ENCODE measurements at places on chromosomes 1 and 21.

DNA sequence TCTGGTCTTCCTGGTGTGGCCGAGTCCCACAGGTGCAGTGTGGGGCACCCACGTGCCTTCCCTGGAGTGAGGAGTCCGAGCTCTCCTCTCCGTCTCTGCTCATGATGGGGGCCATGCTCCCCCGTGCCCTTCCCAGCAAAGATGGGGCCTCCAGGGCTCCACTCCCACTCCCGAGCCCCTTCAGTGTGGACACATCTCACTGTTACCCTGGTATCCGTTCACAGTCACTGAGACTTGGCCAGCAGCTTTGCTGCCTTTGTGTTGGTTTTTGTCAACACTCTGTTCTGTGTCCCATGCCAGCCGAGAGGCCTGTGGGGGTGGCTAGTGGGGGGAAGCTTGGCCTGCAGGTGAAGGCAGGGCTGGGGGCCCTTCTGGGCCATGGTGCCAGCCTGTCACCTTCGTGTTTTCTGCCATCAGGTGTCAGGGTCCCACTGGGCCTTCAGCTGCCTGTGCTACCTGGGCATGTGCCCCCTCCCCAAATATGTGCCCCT lies 46.9 kb upstream of the POFUT2 start:
- DNase-seq: no peak

DNA sequence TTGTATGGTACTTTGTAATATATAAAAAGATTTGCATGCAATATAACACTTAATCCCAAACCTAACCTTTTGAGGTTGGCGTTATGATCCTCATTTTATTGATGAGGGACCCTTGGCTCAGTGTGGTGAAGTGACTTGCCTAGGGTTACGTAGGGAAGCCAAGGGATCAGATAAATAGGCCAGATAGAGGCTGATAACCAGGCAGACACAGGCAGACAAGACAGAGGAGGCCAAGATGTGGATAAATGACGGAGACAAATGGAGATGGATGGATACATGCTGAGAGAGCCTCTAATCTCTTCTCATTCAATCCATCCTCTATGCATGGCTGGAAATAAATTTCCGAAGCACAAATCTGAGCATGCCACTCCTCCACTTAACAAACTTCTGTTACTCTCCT lies 136.9 kb upstream of the SPATA6 start:
- DNase-seq: no peak

GRCh38 chr1:246491551-246492053 lies 15.5 kb downstream of the SMYD3 start:
- DNase-seq: no peak

DNA sequence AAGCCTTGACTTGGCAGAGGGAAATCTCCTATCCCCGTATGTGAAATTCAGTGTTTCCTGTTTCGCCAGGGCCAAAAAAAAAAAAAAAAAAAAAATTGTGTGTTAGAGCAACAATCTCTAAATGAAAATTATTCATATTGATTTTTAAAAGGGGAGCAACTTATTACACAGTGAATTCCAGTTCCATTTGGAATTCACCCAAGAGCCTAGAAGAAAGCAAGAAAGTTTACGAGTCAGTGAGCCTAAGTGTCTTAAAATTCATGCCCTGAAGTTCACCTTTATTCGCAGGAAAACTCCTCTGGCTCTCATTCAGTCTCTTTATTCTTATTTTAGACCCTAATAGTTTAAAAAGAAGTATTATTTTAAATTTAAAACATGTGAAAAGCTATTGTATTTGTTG lies 42.1 kb upstream of the HUNK start:
- no peak for DNase-seq

DNA sequence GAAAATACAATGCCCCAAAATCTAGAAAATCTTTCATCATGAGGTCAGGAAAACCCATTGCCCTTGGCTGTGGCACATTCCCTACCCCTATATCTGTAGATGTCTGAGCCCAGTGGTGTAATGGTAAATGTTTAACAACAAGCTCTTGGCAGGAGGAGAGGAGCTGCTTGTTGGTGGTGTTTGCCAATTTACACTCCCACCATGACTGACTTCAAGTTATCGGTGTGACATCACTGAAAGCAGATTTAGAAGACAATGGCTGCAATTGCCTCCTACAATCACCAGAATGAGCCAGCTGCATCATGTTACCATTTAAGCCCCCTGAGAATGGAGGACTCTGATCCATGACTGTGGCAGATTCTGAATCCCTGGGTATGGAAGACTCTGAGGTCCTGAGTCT lies 70.9 kb downstream of the SDC3 start:
- DNase-seq: no peak

GRCh38 chr1:7850786-7851185 lies 2.1 kb downstream of the UTS2 start:
- DNase-seq: no peak

DNA sequence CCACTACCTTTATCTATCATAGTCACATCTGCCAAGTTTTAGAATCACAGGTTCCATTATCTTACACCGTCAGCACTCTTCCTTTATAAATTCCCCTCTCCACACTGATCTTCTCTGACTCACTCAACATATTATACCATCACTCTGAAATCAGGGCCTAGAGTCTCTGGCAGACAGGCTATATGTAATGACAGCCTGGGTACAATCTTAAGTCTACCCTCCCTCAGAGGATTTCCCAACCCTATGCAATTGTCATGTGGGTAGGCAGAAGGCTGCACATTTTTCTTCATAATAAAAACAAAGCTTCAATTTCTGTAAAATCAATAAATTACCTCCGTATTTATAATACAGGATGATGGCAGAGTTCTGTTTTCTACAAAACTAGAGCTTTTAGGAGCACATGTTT lies 138.0 kb downstream of the RERE start:
- DNase-seq: peak; percentile 7

GRCh38 chr1:101313356-101313755 lies 76.5 kb downstream of the S1PR1 start:
- DNase-seq: no peak

DNA sequence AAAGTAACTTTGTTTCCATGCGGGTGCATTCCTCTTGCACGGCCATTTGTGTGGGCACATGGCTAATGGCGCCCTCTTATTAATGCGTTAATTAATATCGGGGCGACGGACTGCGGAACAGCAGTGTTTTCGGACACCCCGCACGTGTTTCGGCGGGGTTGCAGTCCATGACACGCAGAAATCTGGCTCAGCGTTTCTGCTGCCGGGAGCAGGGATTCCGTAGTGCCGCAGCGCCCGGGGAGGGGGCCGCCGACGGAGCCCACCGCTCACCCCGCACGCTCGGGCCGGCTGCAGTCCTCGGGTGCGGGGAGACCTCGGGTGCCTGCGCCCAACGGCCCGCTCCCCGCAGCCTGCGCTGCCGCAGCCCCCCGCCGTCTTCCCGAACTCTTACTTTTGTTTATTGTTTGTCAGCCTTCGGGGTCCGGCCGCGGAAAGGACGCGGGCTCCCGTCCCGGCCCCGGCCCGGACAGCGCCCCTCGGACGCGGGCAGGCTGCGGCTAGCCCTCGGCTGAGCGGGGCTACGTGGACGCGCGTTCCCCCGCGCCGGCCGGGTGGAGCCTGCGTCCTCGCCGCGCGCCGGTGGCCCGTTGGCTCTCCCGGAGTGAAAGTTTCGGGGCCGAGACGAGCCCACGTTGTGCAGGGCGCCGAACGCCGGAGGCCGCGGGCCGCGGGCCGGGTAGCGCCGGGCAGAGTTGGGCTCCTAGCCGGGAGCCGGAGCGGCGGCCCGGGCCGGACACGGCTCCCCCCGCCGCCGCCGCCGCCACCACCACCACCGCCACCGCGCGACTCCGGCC lies 849 bp downstream of the NFIA start:
- DNase-seq: no peak

- DNase-seq: no peak
Measured at GRCh38 chr1:42154685-42155084, 1.5 kb downstream of the GUCA2B start.

DNA sequence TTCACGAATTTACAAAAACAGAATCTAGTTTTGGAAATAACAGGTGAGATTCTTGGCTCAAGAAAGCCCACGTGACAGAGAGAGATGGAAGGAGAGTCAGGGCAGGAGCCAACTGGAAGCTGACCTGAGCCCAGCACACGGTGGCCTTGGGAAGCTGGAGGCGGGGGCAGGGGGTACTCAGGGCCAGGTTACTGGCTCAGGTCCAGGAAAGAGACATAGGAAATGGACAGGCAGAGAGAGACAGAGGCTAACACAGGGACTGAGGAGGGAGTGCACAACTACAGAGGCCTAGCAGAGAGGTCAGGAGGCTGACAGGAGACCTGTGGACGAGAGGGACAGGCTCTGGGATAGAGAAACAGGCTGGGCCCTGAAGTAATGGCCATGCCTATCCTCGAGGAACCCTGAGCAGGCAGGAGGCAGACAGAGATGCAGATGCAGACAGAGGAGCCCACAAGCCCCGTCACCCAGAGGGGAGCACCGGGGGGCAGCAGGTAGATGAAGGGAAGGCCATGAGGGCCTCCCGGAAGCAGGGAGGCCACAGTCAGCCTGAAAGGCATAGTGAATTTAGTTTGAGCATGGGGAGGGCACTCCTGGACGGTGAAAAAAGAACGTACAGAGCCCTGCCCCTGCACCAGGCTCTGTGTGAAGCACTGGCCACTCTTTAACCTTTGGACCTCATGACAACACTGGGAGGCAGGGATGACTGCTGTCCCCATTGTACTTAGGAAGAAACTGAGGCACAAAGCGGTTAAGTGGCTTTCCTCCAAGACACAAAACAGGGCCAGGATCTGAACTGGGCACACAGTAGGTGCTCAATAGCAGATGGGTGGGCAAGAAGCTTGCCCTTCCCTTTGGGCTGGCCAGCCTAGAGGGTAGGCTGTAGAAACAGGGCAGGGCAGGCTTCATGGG lies 230.1 kb downstream of the TRABD2B start:
- no peak for DNase-seq

DNA sequence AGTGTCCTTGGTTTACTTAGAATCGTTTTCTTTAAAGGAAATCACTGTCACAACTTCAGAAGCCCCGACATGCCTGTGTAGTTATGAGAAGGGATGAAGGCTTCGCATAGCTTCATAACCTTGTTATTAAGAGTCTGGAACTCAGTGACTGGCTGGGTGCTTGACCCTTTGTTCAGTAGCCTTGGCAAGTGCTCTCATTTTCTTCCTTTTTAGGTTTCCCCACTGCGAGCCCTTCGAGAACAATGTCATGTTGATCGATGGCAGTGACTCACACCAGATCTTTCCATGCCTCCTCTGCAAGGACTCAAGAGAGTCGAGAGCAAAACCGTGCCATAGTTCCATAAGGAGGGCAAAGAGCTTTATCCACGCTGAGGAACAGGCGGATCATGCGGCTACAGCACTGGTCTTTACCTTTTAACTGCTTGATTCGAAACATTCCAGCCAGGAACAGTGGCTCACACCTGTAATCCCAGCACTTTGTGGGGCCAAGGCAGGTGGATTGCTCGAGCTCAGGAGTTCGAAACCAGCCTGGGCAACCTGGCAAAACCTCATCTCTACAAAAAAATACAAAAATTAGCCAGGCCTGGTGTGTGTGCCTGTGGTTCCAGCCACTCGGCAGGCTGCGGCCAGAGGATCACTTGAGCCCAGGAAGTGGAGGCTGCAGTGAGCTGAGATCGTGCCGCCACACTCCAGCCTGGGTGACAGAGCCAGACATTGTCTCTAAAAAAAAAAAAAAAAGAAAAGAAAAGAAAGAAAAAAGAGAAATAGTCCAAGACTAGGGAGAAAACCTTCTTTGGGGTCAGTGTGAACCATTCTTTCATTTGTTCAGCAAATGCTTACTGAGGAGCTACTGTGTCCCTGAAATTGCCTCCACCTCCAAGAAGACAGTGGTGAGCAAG lies 95.4 kb upstream of the ERRFI1 start:
- peak; percentile 62 for DNase-seq

GRCh38 chr1:226886122-226886901 lies 15.9 kb downstream of the PSEN2 start:
- DNase-seq: no peak

- no peak for DNase-seq
Measured at GRCh38 chr1:82867781-82868180, 1067.0 kb downstream of the ADGRL2 start.

DNA sequence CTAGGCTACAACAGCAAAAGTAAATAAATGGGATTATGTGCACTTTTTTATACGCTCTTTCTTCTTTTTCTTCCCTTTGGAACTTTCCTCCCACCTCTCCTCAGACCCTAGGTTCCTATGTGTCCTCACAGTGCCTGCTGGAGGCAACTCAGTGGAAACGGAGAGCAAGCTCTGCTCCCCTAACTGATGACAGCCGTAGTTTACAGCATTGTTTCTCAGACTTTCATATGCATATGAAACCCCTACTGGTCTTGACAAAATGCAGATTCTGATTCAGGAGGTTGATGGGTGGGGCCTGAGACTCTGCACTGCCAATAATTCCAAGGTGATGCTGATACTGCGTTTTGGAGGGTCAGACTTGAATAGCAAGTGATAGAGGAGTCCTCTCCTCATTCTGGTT lies 34.3 kb upstream of the HMCN1 start:
- no peak for DNase-seq

DNA sequence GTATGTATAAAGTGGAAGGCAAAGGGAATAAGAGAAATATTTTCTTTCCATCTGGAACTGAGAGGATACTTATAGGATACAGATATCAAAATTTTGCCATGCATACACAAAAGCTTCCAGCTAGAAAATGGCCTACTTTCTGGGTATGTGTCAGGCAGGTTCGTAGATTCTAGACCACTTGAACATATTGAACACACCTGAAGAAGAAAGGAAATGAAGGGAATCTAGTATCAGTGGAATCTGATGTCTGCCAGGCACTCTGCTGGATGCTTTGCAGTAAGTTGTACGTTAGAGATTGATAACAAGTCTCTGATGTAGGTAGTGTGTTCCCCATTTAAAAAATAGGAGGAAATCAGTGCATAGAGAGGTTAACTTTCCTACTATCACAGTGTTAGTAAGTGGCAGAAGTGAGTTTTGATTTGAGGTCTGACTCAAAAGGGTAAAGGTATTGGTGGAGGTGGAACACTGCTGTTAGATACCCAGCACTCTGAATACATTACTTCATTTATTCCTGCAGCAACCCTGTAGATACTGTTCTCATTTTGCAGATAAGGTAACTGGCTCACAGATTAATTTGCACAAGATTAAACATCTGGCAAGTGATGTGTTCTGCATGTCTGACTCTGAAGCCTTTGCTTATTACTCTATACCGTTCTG lies 3.0 kb downstream of the CAMSAP2 start:
- DNase-seq: no peak

DNA sequence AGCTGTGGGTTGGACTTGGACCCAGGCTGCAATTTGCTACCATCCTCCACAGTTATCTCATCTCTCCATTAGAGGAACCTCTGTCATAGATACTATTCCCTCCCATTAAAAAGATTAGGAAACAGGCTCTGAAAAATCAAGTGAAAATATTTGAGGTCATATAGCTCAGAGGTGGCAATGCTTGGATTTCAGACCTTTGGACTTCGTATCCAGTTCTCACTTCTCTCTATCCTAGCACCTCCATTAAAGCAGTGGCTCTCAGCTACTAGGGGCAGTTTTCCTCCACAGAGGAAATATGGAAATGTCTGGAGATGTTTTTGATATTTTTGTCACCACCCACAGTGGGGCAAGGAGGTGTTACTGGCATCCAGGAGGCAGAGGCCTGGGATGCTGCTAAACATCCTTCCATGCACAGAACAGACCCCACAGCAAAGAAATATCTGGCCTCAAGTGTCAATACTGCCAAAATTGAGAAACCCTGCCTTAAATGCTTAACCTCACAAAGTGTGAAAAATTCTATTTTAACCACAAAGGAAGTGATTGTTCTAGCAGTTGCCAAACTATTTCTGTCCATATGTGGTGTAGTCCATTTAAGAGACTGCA lies 54.1 kb downstream of the C8A start:
- DNase-seq: peak; percentile 32

All from HT1080 (cell line).